ENCODE measurements at places on chromosomes 4 and X. TPM values are rescaled to one million over a fixed set of nuclear protein-coding genes. Genes with fewer than 3 reads are reported as not detected.

RBM47 gene
- 124 TPM for total RNA-seq

ATP8A1 gene
- total RNA-seq: 54.0 TPM

BTK gene
- total RNA-seq: 8.7 TPM

SOWAHD gene
- total RNA-seq: not detected

TRO gene
- total RNA-seq: 0.45 TPM

GCNA gene
- 18.3 TPM for total RNA-seq

LNX1 gene
- total RNA-seq: 30.9 TPM

STIM2 gene
- total RNA-seq: 23.7 TPM

ZIC3 gene
- not detected for total RNA-seq

C4orf50 gene
- total RNA-seq: 1.8 TPM

MUC7 gene
- total RNA-seq: not detected

- no peak for DNase-seq
- H3K27ac ChIP-seq: no peak overlapping the region
- H3K4me1 ChIP-seq: no peaks in the 10 kb centered on the region
These were observed 11.2 kb downstream of the P2RY8 start for GRCh38 chrX:1525583-1526355.

DNA sequence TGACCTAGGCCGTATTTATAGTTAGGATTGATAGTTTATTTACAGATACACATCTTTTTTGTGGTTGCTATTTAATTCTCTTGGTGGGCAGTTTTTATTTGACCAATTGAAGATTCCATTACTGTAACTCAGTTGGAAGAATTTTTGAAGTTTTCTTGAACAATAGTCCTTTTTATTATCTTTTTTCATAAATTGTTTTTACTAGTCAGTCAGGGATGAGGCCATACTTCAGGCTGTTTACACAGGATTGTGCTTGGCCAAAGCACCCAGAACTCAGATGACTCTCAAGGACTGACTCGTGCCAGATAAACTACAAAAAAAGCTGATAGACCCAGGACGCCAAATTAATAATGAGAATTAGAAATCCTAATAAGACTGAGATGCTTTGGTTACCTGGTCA, 7.0 kb downstream of the HERC3 start:
- H3K27ac ChIP-seq: peak overlapping the region; percentile 63
- no peaks in the 10 kb centered on the region for H3K27me3 ChIP-seq
- peaks cover 13% of the 10 kb centered on the region for H3K4me1 ChIP-seq
- peaks cover 16% of the 10 kb centered on the region for H3K36me3 ChIP-seq

DNA sequence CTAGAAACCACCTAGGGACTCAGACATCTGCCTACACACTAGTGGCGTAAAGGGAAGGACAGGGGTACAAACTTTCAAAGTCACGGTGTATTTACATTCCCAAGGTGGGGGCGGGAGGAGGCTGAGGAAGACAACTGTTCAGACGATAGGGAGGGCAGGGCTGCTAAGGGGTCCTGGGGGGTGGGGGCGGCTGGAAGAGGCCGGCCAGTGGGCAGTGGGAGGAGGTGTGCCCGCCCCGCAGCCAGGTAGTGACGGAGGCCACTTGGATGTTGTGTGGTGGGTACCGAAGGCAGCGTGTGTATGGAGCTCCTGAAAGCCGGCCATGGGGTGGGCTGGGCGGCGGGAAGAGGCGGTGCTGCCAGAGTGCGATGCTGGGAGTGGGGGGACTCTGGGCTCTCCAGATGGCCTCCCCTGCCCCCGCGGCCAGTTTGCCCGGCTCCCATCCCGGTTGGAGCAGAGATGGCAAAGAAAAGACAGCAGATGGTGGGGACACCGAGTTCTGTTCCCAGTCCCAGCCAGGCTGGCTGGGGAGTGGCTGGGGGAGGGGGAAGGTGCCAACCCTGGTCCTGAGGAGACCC, 24.2 kb downstream of the L1CAM start:
- no peak for DNase-seq
- no peaks in the 10 kb centered on the region for H3K4me1 ChIP-seq
- no peak overlapping the region for H3K4me3 ChIP-seq
- peaks cover 34% of the 10 kb centered on the region for H3K27me3 ChIP-seq

DNA sequence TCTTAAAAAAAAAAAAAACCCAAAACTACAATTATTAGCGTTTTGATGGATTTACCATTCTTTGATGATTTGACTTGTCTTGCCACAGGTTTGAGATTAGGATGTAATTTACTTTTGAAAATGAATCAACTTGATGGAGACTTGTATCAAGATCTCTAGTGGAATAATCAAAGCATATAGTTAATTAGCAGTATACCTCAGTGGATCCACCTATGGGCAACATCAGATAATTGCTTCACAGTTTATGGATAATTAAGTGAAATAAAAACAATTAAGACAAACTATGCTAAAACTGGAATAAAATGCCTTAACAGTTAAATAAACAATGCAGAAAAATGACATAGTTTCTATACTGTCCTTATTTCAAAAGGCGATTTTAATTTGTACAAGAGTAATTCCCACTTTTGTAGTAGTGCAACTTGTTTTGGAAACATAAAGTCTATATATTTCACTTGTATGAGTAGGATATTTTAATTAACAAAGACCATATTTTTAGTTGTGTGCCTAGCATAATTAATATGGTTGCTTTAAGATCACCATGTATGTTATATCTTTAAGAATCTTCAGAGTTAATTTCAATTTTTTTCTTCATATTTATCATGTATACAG, 4.2 kb downstream of the CPEB2 start:
- H3K27ac ChIP-seq: peak overlapping the region; percentile 100
- peak overlapping the region; percentile 86 for H3K4me3 ChIP-seq
- DNase-seq: peak; percentile 24
- H3K27me3 ChIP-seq: no peaks in the 10 kb centered on the region
- H3K36me3 ChIP-seq: peaks cover 17% of the 10 kb centered on the region

DNA sequence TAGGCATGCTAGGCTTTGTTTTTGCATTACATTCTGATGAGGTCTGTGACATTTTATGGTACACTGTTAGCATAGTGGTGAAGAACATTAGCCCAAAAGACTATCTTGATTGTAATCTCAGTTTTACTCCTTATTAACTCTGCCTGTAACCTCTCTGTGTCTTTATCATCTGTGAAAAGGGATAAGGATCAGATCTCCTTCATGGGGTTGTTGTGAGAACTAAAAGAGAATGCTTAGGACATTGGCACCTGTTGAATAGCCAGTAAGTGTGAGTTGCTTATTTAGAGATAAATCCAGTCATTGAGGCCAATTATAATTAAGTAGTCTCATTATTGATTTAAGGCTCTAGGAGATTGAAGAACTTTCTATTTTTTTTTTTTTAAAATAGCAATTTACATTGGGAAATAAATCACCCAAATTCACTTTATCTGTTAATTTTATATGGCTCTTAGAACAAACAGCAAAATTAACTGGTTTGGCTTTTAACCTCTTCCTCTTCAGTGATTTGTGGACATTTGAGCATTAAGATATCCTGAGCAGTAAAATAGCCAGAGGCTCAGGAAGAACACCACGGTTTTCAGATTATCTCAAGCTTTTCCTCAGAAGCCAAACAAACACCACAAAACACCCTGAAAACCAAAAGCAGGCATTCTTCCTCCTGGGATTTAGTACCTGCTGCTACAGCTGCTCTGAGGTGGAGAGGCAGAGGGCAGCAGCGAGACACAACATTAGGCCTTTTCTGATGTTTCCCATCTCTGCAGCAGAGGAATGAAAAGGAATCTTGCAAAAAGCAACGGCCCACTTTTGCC, 192.9 kb downstream of the ARHGAP10 start:
- peak; percentile 31 for DNase-seq
- H3K4me3 ChIP-seq: no peak overlapping the region
- no peaks in the 10 kb centered on the region for H3K27me3 ChIP-seq
- no peaks in the 10 kb centered on the region for H3K4me1 ChIP-seq
- H3K36me3 ChIP-seq: no peaks in the 10 kb centered on the region

- H3K36me3 ChIP-seq: no peaks in the 10 kb centered on the region
- DNase-seq: no peak
- no peaks in the 10 kb centered on the region for H3K27me3 ChIP-seq
These were observed 214.8 kb downstream of the SLC4A4 start for GRCh38 chr4:71553605-71554004.

- H3K27ac ChIP-seq: no peak overlapping the region
- no peak for DNase-seq
- H3K4me3 ChIP-seq: no peak overlapping the region
- H3K27me3 ChIP-seq: no peaks in the 10 kb centered on the region
- no peaks in the 10 kb centered on the region for H3K36me3 ChIP-seq
- peaks cover 4% of the 10 kb centered on the region for H3K4me1 ChIP-seq
These were observed 4.5 kb upstream of the WDR1 start for GRCh38 chr4:10120943-10121567.

DNA sequence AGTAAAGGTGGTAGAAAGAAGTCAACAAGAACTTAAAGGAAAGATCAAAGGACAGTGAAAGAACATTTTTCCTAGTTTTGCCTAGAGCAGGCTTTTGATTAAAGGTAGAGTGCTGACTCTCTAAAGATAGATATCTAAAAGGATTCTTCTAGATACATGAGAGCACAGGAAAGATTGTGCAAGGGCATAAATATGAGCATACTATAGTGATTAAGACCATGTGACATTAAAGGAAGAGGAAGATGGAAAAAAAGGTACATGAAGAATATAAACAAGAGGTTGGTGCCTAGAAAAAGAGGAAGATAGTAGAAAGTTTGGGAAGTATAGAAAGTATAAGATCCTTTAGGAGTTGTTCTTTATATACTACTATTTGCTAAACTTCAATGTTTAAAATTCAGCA, 26.1 kb upstream of the TET2 start:
- no peaks in the 10 kb centered on the region for H3K36me3 ChIP-seq
- H3K27ac ChIP-seq: no peak overlapping the region
- no peaks in the 10 kb centered on the region for H3K4me1 ChIP-seq
- H3K27me3 ChIP-seq: no peaks in the 10 kb centered on the region
- DNase-seq: no peak

DNA sequence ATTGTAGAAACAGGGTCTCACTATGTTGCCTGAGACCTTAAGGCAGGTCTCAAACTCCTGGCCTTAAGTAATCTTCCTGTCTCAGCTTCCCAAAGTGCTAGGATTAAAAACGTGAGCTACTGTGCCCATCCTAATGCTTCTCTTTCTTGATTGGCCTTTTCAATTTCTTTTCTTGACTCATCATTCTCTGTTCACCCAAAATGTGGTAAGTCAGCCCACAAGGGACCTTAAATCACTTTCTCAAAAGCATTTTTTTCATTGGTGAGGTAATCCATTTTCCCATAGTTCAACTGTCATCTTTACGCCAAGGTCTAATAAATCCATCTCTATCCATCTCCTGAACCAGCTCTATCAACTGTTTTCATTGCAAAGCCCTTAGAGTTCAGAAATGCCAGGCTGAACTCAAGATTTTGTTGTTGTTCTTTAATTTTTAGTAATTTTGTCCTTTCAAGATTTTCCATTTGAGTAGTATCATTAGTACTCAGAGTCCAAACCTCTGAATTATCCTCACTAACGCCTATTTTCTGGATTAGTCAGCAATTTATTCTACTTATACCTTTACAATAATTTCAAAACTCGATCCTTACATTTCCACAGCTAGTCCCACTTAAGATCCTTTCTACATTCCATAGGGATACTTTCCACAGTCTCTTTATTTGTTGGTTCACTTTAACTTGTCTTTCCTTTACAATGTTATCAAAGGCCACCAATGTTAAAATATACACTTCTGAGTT, 528.6 kb downstream of the IL15 start:
- H3K4me3 ChIP-seq: no peak overlapping the region
- DNase-seq: no peak
- no peaks in the 10 kb centered on the region for H3K27me3 ChIP-seq
- no peaks in the 10 kb centered on the region for H3K4me1 ChIP-seq
- H3K36me3 ChIP-seq: peaks cover 4% of the 10 kb centered on the region

GRCh38 chr4:70948665-70949260, 44.7 kb upstream of the DCK start:
- H3K27me3 ChIP-seq: no peaks in the 10 kb centered on the region
- DNase-seq: no peak
- H3K4me1 ChIP-seq: peaks cover 9% of the 10 kb centered on the region
- no peak overlapping the region for H3K4me3 ChIP-seq
- H3K36me3 ChIP-seq: no peaks in the 10 kb centered on the region

DNA sequence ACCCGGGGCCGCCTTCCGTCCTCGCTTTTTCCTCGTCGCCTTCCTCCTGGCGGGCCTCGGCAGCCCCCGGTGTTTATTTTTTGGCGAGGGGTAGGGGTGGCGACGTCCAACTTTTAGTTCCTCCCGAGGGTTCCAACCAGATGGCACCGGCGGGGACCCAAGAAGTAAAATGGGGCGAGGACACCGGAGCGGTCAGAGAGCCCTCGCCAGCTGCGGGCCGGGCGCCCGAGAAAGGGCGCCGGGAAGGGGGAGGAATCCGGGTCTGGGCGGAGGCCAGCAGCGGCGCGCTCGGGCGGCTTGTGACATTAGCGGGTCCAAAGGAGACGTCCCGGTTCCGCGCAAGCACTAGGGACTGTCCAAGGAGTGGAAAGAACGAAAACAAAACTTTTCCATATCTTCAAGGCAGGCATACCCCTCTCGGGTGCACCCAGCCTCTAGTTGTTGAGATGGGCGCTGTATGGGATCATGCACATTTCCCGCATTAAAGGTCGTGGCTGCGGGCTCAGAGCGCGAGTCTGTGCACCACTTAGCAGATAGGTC, 691 bp upstream of the USP46 start:
- no peaks in the 10 kb centered on the region for H3K36me3 ChIP-seq
- H3K27ac ChIP-seq: peak overlapping the region; percentile 92
- peaks cover 23% of the 10 kb centered on the region for H3K4me1 ChIP-seq
- H3K4me3 ChIP-seq: peak overlapping the region; percentile 79

GRCh38 chr4:55794053-55794452, 25.5 kb upstream of the EXOC1L start:
- H3K36me3 ChIP-seq: no peaks in the 10 kb centered on the region
- no peak overlapping the region for H3K4me3 ChIP-seq
- peaks cover 20% of the 10 kb centered on the region for H3K27me3 ChIP-seq
- no peaks in the 10 kb centered on the region for H3K4me1 ChIP-seq
- no peak overlapping the region for H3K27ac ChIP-seq
- no peak for DNase-seq

GRCh38 chr4:31114816-31115215, 394.6 kb downstream of the PCDH7 start:
- no peak overlapping the region for H3K27ac ChIP-seq
- H3K4me1 ChIP-seq: no peaks in the 10 kb centered on the region
- no peak for DNase-seq
- no peak overlapping the region for H3K4me3 ChIP-seq
- H3K36me3 ChIP-seq: no peaks in the 10 kb centered on the region

- H3K27ac ChIP-seq: no peak overlapping the region
- no peak overlapping the region for H3K4me3 ChIP-seq
- H3K4me1 ChIP-seq: peaks cover 5% of the 10 kb centered on the region
- peaks cover 5% of the 10 kb centered on the region for H3K36me3 ChIP-seq
- DNase-seq: no peak
These were observed 101.5 kb downstream of the KDM6A start for GRCh38 chrX:44974451-44974850.

DNA sequence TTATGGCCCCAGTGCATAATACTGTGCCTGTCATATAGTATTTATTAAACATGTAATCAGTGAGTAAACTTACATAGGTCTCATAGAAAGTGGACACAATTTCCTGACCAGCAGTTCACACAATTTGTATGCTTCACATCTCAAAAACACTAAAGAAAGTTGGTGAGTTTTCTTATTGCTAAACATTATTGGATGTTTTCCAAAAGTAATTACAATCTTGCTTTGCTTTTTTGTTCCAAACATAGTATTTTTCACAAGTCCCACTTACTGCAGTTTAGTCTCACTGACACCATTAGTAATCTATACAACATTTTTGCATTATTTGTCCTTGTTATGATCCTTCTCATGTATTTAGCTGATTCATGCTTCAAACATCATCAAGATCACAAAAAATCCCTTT, 132.5 kb downstream of the TBCK start:
- no peak for DNase-seq
- H3K36me3 ChIP-seq: peaks cover 22% of the 10 kb centered on the region
- no peaks in the 10 kb centered on the region for H3K4me1 ChIP-seq
- no peak overlapping the region for H3K27ac ChIP-seq
- H3K27me3 ChIP-seq: no peaks in the 10 kb centered on the region
- H3K4me3 ChIP-seq: no peak overlapping the region

Data from stomach (tissue), 19 donors.